ENCODE measurements at places on chromosomes 11 and 22. TPM values are rescaled to one million over a fixed set of nuclear protein-coding genes. Genes with fewer than 3 reads are reported as not detected.

DNA sequence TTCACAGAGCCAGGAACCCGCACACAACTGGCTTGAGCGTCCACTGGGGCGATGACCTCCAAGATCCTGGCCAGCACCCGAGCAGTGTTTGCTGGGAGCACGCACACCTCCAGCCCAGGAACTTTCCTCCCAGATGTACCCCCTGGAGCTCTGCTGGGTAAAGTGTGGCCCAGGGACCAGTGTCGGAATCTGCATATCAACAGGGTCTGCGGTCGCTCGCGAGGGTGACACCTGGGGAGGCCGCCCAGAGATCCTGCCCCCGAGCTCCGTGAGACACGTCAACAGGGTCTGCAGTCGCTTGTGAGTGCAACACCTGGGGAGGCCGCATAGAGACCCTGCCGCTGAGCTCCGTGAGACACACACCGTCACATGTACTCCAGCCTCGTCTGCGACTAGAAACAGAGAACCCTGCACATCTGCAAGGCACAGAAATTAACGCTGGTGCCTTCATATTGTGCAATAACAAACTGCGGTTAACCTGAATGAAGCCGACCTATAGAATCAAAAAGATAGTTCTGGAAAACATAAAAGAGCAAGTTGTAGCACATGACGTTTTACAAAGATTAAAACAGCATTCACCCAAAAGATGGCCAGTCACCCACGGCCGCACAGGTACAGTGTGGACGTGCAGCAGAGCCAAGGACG, 172.4 kb downstream of the BRD1 start:
- no peak for DNase-seq

DNA sequence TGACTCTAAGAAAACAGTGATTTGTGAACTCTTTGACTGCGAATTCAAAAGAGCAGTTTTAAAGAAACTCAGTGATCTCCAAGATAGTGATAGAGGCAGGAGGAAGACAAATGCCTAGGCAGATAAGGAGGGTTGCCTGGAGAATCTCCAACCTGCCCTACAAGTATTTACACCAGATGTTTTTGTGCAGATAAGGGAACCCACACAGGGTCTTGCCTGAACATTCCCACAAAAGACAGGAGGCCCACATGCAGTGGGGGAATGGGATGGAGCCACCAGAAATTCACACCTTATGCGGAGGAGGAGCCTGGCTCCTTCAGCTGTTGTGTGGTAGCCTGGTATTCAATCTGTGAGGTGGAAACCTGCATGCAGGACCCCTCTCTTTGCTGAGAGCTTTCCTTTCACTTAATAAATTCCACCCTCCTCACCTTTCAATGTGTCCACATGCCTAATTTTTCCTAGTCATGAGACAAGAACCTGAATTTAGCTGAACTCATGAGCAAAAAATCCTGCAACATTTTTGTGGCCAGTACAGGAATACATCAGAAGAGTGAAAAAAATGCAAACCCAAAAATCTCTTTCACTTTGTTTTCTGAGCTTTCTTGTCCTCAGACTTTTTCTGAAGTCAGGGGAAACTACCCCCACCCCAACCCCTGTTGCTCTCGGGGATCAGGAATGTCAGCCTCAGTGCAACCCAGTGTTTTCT, 8.1 kb upstream of the GLYAT start:
- DNase-seq, result no peak

- no peak for DNase-seq
Measured at GRCh38 chr22:50182176-50183081, 3.3 kb upstream of the TRABD start.

GRCh38 chr11:20457001-20457799, 69.7 kb downstream of the PRMT3 start:
- no peak for DNase-seq

- DNase-seq, result no peak
Measured at GRCh38 chr11:8262552-8263108, 1.0 kb downstream of the LMO1 start.

DNA sequence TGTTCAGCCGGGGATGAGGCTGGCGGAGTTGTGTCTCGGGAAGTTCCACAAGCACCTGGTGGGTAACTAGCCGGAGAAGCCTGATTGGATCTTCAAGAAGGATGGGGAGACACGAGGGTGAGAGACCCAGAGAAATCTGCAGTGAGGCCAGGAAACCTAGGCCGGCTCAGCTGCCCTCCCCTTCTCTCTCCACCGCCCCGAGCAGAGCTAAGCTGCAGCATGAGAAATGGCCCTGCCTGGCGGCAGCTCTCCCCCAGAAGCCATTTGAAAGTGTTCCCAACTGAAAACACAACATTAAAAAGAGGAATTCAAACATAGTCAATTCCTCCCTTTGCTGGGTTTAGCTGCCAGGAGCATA, 77.8 kb upstream of the SHISAL1 start:
- DNase-seq, result no peak

DNA sequence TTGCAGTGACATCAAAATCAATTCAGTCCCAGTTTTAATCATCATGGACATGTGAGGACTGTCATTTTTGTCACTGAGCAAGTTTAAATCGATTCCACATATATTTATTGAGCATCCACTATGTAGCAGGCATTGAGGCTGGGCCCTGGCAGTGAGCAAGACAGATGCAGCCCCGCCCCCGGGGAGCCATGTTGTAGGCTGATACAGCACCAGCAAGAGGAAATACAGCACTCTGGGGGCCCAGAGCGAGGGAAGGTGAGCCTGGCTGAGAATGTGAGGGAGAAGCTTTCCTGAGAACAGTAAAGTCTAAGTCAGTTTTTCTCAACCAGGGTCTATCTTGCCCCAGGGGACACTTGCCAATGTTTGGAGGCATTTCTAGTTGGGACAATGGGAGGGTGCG, 108.6 kb upstream of the ASPHD2 start:
- DNase-seq, result no peak

- no peak for DNase-seq
Measured at GRCh38 chr22:37659066-37659896, 758 bp downstream of the PDXP start.

DNA sequence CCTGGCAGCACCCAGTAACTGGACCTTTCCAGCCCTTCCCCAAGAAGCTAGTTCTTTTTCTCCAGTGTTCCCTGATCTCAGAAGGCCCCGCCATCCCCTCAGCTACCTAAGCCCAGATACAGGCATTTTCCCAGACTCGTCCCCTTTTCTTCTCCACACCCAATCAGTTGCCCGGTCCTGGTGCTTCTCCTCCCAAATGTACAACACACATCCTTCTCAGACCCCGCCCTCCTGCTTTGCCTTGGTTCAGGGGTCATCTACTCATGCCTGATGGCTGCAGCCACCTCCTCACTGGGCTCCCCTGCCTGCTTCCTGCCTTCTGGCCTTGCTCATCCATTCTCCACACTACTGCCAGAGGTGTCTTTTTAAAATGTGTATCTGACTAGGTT, 6.5 kb downstream of the TKFC start:
- no peak for DNase-seq

- DNase-seq, result no peak
Measured at GRCh38 chr11:79481795-79482194, 41.0 kb upstream of the TENM4 start.

DNA sequence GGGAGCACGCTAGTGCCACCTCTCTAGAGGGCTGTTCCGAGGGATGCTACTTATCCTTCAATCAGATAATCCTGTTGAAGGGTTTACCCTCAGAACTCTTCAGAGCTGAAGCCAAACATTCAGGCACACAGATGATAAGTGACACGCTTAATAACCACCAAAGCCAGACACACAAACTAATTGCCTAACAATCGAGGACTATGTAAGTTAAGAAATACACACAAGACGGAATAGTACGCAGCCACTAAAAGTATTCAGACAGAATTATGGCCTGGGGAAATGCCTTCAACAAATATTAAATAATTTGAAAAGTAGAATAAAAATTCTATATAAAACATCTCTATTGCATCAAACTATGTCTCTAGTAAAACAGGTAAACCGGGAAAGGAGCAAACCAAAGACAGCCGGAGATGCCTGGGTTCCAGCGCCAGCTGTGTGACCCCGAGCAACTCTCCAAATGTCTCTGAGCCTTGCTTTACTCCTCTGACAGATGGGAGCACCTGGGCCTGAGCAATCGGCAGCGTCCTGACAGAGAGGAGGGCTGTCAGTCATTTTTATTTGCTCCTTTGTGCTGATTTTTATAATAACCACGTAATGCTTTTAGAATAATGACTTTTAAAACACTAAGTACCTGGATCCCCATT, 11.3 kb downstream of the LRFN4 start:
- no peak for DNase-seq

DNA sequence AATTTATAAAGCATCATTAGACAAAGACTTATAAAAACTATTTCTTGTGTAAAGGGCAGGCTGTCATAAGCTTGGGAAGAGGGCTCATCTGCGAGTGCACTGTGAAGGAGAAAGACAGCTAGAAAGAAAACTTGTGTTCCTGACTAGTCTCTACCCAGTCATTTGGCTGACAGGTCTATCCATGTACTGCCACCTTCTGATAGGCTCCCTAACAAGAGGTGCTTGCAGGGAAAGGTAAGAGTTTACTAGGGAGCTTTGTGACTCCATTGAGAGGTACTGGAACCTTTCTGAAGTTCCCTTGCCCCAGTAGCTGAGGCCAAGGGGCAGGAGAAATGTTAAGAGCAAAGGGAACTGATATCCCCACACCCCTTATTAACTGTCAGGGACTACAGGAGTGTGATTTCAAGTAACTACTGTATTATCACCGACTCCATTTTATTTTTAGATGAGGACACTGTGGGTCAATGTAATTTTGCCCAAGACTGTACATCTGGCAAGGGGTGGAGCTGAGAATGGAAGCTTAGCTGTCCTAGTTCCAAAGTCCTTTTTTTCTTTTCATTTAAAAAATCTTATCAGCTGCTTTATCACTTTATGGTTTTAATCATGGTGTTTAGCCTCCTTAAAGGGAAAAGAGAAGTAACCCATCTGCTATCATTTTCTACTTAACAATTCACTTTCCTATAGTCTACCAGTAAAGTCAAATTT, 129.4 kb downstream of the ARHGAP20 start:
- no peak for DNase-seq

GRCh38 chr11:19979519-19979845, 180.8 kb downstream of the DBX1 start:
- no peak for DNase-seq

DNA sequence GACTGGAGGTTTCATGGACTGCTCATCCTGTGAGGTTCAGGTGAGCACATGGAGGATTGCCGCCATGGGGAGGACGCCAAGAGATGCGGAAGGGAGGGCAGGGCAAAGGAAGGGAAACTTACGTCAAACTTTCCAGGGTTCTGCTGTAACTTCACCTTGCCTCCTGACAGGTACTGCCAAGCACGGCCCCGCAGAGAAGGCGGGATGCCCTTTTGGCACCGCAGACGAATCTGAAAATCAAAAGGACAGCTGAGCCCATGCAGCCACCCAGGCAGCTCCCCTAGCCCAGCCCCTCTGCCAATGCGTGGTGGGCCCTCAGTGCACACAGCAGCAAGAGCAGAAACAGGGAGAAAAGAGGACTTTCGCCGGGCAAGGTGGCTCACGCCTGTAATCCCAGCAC, 10.0 kb upstream of the CASTOR1 start:
- DNase-seq, result no peak

DNA sequence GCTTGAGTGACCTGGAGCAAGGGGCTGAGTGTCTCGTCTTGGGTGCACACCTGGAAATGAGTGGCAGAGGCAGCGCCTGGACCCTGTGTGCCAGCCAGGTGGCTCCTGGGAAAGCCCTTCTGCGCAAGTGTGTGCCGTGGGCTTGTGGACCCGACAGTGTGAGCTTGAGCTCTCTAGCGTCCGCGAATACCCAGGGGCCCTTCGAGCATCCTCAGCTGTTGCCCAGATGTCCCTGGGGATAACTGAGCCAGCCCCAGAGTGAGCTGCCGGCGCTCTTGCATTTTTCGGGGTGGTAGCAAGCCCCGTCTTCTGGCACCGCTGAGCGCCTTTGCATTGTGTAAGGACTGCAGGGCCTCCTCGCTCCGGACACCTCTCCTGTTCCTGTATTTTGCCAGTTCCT, 399.2 kb downstream of the TBC1D22A start:
- DNase-seq, result no peak

GRCh38 chr11:72781313-72782080, 12.3 kb downstream of the STARD10 start:
- peak; percentile 39 for DNase-seq

GRCh38 chr22:23688571-23688970, 2.2 kb upstream of the RGL4 start:
- no peak for DNase-seq

DNA sequence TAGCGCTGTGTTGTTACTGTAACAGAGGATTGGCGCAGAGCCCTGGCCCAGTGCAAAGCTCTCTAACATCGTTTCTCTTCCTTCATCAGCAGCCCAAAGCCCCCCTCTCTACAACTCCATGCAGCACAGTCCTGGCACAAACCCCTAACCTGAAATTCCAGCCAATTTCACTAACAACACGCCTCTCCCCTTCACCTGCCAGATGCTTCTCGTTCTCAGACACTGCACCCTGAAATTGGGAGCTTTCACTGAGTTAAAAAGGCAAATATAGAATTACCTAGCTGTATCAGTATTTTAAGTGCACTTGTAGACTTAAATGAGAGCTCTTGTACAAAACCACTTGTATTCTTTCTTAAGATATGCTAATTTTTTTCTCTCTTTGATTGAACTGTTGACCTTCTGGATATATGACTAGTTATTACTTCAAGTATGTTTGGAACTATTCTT, 16.3 kb downstream of the GRAP2 start:
- DNase-seq, result no peak

DNA sequence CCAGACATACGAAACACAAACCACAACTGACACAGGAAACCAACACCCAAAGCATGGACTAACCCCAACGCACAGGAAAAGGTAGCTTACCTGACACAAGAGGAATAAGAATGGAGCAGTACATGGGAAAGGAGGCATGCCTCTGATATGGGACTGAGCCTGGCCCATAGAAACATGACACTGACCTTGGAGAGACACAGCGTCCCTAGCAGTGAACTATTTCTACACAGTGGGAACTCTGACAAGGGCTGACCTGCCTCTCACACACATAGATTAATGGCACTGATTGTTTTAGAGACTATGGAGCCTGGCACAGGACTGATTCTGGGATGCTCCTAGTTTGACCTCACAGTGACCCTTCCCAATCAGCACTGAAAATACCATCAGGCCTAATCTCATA, 12.0 kb downstream of the CCKBR start:
- DNase-seq, result no peak

DNA sequence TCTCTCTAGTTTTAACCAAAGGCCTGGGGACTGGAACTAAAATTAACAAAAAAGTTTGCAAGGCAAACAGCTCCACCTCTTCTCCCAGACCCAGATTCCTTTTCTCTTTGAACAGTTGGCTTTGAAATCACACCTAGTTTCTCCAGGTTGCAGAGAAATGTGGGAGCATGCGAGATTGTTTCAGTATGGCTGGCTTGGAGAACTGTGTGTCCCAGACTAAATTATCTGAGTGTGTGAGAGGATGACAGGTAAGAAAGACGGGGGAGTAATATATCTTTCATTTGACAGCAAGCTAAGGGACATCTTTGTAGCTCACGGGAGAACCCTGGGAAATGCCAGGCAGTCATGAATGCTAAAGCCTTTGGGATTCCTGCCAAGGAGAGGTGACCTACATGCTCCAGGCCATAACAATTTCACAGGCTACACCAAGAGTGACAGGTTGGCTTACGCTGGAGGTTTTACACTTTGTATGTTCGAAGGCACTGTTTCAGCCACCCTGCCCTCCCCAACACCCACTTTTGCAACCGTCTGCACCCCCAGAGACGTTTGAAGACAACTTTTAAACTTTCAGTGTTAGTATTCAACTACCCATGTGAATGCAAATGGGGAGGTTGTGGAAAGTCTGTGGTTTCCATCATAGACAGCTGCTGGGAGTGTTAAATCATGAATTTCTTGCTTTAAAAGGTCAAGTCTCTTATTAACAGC, 109.3 kb upstream of the SNX19 start:
- DNase-seq, result no peak

Gene CRYBB3
- total RNA-seq, result not detected

Gene NAV2
- 3.2 TPM for total RNA-seq

Gene FOSL1
- 3.8 TPM for total RNA-seq

Gene OR52I1
- not detected for total RNA-seq

All from dermis microvascular lymphatic vessel endothelial cell (primary cell).